Suprapubic skin (tissue), 4 donors: ENCODE measurements at places on chromosomes 4 and X. TPM values are rescaled to one million over a fixed set of nuclear protein-coding genes. Genes with fewer than 3 reads are reported as not detected.

Gene CCNB3
- total RNA-seq: 0.89 TPM

Gene ZNF81
- 8.7 TPM for total RNA-seq

Gene GASK1B
- total RNA-seq: 12.6 TPM

Gene IL21
- total RNA-seq: not detected

Gene GAGE12H
- total RNA-seq: not detected
